ENCODE measurements at places on chromosomes 13 and 19.

- DNase-seq: no peak
Observed at GRCh38 chr13:21528616-21529015, 69.5 kb upstream of the ZDHHC20 start.

GRCh38 chr13:85497652-85498051 is 301.6 kb downstream of the SLITRK6 start:
- DNase-seq: no peak

GRCh38 chr19:48123907-48124651 is 13.5 kb upstream of the PLA2G4C start:
- DNase-seq: no peak

GRCh38 chr13:112905086-112905485 is 63.9 kb upstream of the MCF2L start:
- DNase-seq: no peak

DNA sequence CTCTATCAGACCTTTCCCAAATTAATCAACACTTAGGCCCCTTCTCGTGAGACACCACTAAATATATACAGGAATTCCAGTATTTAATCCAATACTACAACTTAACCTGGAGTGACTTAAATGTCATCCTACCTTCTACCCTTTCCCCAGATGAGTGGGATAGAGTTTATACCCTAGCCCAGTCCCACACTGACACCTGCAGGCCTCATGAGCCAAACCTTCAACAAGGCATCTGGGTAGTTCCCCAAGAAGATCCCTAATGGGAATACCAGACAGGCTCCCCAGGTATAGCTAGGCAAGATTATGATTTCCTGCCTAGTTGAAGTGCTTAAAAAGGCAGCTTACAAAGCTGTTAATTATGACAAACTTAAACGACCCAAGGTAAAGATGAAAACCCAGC is 15.9 kb downstream of the ZNF83 start:
- DNase-seq: no peak

GRCh38 chr19:17803264-17803896 is 8.4 kb downstream of the B3GNT3 start:
- DNase-seq: no peak

DNA sequence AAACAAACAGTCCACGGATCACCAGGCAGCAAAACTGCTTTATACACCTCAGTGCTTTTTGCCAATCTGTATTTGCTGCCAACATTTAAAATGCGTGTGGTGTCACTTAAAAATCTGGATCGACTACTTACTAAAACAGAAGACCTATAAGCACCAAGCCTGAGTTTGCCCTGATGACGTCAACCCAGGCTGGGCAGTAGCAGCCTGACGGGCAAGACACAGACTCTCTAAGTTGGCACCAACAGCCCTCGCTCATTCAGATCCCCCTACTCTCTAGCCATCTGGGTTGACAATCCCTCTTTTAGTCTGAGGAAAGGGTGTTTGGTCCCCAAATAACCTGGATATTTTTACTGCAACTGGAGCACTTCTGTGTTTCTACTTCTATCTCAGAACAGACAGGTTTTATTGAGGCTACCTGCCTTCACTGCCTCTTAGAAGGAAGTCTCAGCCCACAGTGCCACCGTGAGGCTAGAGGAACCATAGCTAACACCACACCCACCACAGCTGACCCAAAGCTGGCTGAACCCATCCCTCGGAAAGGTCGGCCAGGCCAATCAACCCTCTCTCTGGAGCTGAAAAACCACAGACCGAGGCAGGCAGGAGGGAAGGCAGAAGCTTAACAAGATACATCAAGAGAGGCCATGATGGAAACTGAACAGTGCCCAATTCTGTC is 6.9 kb downstream of the SUGP2 start:
- no peak for DNase-seq

DNA sequence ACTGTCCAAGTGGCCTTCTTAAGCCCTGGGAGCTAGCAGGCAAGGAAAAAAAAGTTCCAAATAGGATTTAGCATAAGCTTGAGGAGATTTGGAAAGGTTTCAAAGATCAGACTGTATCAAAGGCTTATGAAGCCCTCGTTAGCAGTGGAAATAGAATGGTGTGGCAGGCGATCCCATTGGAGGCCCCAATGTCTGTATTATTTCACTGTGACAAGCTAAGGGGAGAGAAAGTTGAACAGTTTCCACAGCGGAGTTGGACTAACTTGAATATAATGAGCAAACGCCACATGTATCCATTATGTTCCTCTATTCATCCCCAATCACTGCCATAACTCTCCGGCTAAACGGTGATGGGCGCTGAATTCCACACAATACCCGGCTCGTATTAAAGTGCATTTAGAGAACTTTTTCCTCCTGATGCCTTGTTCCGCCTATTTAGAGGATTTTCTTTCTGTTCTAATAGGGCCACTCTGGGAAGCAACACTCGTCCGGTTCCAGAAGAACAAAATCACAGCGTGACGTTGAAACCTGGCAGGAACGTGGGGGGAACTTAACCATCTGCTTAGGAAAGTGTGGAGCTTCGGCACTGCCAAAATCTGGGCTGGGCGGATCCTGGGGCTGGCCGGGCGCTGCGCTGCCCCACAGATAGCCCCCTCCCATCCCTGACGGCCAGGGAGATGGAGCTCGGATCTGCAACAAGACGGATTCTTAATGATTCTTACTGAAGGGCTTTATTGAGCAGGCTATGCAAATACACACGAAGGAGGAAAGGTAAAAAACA is 1.0 kb upstream of the PCDH8 start:
- DNase-seq: no peak

DNA sequence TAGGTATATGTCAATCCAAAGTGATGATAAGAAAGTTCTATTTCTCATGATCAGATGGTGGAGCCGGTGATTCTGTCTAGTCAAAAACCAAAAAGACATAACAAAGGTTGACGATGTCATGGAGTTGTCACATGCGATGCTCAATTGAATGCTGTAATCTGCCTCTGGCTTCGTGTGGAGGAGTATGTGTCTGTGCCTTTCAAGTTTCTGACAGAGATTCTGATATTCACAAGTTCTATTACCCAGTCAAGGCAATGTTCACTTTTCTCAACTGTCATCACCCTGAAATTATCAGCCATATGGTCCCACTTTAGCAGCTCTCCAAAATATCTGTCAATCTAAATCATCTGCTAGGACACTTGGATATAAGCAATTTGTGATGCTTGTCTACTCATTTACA is 367.6 kb upstream of the PRR20A start:
- no peak for DNase-seq

GRCh38 chr13:80259159-80259558 is 81.8 kb downstream of the SPRY2 start:
- no peak for DNase-seq

DNA sequence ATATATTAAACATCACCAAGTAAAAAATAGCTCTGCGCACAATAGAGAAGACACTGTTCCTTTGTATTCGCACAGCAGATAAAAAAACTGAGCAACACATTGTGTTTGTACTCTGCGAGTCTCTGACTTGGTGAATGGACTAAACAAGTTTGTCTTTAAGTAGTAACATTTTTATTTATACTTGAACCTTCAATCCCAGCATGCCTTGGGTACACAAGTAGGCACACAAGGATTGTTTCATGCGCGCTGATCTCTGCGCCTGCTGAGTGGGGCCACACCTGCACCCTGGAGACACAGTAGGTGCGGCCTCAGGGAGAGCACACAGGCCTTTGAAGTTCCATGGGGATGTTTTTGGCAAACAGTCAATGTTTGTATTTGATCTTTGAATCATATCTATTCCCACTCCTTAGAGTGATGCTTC is 318.9 kb downstream of the MYO16 start:
- DNase-seq: no peak

- DNase-seq: no peak
Observed at GRCh38 chr19:28823338-28823961, 389.5 kb downstream of the UQCRFS1 start.

- DNase-seq: no peak
Observed at GRCh38 chr13:29952245-29952644, 101.8 kb upstream of the UBL3 start.

DNA sequence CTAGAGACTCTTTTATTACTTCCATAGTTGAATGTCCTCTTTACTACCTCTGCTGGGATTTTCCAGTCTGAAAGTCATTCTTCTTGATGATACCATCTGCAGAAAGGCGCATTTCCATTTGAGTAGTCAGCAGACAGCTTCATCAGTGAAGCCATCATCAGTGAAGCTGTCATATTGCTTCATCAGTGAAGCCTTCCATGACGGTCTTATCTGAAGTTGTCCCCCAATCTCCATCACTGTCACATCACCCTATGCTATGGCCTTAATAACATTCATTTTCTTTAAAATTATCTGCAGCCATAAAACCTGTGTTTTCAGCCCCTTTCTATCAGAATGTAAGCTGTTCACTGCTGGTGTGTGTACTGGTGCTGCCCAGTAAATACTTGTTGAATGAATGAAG is 151.6 kb downstream of the B3GLCT start:
- DNase-seq: no peak

DNA sequence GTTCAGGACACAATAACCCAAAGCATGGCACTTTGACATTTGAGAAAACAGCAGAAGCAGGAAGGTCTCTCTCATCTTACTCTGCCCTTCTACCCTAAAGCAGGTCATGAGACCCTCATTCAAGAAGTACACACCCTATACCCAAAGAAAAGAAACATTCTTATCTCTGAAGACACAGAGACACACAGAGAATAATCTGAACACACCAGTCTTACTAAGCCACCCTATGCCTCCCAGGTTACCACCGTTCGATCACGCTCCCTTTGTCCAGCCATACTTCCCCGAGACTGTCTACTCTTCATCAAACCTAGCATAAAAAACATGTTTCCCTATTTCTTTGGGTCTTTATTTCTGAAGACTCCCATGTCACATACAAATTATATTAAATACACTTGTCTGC is 66.5 kb upstream of the ANKRD10 start:
- no peak for DNase-seq

DNA sequence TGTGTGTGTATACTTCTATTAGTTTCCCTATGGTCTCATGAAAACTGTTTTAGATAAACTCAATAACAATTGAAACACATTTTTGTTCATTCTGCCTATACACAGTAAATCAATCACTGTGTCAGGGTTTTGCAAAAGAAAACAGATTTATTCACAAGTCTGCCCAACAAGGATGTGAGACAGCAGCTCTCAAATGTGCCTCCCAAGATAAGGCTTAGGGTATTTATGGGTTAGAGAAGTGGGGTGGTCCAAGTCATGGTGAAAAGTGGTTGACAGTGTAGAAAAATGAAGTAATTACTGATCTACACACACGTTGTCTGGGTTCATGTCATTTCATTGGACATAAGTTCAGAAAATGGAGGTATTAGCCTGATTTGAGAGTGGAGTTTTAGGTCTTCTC is 844.6 kb downstream of the SLITRK6 start:
- DNase-seq: no peak

GRCh38 chr13:114212158-114212495 is 22.6 kb upstream of the CDC16 start:
- no peak for DNase-seq

GRCh38 chr13:91181892-91182291 is 165.6 kb upstream of the MIR17HG start:
- DNase-seq: no peak

GRCh38 chr13:103618151-103618550 is 551.9 kb upstream of the SLC10A2 start:
- no peak for DNase-seq

GRCh38 chr19:13825489-13826441 is 30.5 kb downstream of the ZSWIM4 start:
- no peak for DNase-seq

GRCh38 chr19:32469795-32470194 is 64.2 kb downstream of the DPY19L3 start:
- no peak for DNase-seq

DNA sequence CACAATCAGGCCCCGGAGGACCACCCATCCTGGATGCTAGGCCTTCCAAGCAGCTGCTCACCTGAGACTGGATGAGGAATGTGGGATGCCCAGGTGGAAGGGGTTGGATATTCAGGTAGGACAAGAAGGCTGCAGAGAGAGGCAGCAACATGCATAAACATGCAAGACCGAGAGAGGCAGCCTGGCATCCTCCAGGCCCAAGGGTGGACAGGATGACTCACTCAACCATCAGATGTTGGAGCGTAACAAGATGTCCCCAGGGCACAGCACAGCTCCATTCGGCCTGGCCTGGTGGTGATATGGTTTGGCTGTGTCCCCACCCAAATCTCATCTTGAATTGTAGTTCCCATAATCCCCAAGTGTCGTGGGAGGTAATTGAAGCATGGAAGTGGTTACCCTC is 10.0 kb upstream of the CABP5 start:
- no peak for DNase-seq

- DNase-seq: no peak
Observed at GRCh38 chr19:40231544-40232424, 5.3 kb upstream of the CCNP start.

DNA sequence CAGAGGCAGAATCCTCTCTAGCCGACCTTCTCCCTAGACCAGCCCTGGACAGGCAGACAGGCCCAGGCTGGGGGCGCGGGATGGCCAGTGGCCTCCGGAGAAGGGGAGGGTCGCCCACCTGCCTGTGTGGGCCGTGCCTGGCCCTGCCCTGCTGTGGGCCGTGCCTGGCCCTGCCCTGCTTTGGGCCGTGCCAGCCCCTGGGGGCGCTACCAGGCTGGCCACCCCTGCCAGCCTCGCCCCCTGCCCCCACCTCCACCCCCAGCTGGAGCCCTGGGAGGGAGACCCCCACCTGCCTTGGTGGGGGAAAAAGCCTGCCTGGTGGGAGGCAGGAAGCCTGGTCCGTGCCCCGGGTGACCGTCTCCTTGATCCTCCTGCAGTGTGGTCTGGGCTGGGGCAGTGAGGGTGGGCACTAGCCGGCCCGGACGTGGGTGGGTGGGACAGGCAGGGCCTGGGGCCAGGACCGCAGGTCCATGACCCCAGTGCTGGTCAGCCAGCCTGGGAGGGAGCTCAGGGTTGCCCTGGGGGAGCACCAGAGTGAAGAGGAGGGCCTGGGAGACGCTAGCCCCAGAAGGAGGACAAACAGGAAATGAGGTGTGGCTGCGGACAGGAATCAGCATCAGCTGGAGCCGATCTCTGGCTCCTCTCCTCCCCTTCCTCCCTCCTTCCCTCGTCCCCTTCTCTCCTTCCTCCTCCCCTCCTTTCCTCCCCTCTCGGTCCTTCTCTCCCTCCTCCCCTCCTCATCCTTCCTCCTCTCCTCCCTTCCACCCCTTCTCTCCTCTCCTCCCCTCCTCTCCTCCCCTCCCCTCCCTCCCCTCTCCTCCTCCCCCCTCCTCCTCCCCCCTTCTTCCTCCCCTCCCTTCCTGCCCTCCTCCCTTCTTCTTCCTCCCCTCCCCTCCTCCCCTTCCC is 5.1 kb upstream of the MKNK2 start:
- DNase-seq: no peak

DNA sequence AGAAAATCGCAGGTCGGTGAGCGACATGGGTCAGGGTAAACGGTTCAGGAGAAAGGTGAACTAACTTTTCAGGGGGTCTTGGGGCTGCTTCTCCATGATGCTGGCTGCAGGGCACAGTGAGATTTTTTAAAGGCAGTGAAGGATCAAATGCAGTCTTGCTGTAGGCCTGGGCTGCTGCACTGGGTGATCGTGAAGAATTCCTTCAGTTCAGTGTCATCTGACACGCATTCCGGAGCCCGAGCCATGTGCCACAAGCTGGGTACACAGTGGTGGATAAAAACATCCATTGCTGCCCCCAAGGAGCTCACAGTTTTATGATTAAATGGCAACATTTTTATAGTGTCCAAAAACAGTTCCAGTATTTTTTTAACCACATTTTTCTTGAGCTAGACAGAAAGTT is 56.3 kb upstream of the GPR12 start:
- no peak for DNase-seq

- no peak for DNase-seq
Observed at GRCh38 chr19:28498404-28498976, 714.5 kb downstream of the UQCRFS1 start.

All from stimulated activated CD8-positive, alpha-beta memory T cell treated with anti-CD3 and anti-CD28 coated beads, Interleukin-15, amount 100 ng/mL, for 24 hours (primary cell).